ENCODE measurements at places on chromosomes 2 and 18.

DNA sequence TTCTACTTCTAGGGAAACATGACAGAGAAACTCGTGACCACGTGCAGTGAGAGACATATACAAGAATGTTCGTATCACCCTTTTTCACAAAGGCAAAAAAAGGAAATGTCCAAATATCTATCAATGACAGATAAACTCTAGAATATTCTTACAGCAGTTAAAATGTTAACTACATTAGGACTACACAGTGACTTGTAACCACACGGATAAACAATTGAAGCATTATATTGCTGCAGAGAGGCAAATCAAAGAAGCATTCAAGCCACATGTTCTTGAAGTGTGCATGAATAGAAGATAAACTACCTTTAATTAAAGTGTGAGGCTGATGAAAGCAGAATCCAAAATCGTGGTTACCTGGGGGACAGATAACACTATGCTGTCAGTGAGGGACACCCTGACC lies 935.3 kb upstream of the KLHL29 start:
- no peak for DNase-seq

DNA sequence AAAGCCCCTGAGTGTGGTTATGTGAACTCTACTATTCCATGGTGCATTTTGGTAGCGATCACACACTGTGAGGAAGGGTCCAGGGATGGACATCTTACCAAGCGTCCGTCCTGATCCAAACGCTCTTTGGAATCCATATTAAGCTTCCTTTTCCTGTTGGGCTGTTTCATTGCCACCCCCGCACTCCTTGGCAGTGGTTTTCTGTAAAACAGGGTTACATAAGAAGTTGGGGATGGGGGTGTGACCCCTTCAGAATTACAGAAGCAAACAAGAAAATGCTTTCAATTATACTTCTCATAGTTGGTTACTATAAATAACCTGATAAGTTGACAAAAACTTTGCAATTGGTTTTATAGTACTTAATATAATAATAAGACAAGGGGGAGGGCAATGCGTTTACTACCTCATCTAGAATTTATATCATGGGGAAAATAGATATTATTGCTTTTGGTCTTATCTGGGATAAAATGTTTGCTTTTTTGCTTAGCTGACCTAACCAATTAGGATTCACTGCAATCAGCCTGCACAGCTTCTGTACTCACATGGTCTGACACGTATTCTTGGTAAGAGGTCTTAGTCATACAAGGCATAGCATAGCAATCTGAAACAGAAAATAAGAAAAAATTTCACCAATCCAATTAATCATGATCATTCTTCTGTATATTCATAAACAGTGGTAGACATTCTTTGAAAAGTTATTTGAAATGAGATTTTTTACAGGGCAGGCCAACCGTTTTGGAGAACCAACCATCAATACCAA lies 103.1 kb downstream of the L3MBTL4 start:
- DNase-seq, result no peak

DNA sequence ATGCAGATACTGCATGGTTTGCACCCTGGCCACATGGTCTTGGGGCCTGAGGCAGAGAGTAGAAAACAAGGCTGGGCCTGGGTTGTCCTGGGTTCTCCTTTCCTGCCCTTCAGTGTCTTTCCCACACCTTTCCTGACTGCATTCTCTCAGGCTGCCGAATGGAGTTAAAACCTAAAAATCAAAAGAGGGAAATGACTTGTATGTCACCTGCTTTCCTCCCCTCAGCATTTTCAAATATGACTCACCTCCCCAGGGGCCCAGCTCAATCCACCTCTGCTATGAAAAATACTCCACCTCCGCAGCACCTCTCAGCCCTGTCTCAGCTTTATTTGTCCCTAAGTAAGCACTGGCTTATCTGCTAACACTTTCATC lies 457.8 kb upstream of the MEX3C start:
- DNase-seq, result no peak

DNA sequence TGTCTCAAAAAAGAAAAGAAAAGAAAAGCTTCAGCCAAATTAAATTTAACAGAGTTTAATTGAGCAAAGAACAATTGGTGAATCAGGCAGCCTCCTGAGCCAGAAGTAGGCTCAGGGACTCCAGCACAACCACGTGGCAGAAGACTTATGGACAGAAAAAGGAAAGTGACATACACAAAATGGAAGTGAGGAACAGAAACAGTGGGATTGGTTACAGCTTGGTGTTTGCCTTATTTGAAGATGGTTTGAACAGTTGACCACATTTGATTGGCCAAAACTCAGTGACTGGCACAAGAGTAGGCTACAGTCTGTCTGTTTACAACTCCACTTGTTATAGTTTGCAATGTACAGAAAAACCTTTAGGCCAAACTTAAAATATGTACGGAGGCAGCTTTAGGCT lies 83.1 kb downstream of the SOCS6 start:
- no peak for DNase-seq

GRCh38 chr2:34738691-34739090 lies 1139.6 kb upstream of the FAM98A start:
- DNase-seq, result no peak

GRCh38 chr18:79401494-79402208 lies 5.9 kb downstream of the NFATC1 start:
- DNase-seq, result no peak

Measured in astrocyte of the cerebellum (primary cell).